ENCODE measurements at places on chromosomes 6 and 20. TPM values are rescaled to one million over a fixed set of nuclear protein-coding genes. Genes with fewer than 3 reads are reported as not detected.

PARD6B gene
- total RNA-seq: 19.0 TPM

PSORS1C1 gene
- total RNA-seq: 1.7 TPM

BEND6 gene
- total RNA-seq: 1.2 TPM

IP6K3 gene
- total RNA-seq: not detected

ECT2L gene
- total RNA-seq: under 0.01 TPM

PDYN gene
- total RNA-seq: not detected

SPAG4 gene
- total RNA-seq: 10.9 TPM

ADAM33 gene
- not detected for total RNA-seq

PPP1R16B gene
- total RNA-seq: 0.43 TPM

CST9 gene
- total RNA-seq: not detected

CLIC5 gene
- total RNA-seq: 0.72 TPM

CST4 gene
- total RNA-seq: not detected

MAP1LC3A gene
- 16.6 TPM for total RNA-seq

PERP gene
- total RNA-seq: 354 TPM

RSPH9 gene
- 0.21 TPM for total RNA-seq

POM121L2 gene
- total RNA-seq: not detected

SIRPD gene
- not detected for total RNA-seq

SDC4 gene
- 335 TPM for total RNA-seq

SUMO4 gene
- total RNA-seq: under 0.01 TPM

CUTA gene
- total RNA-seq: 42.2 TPM

ADGB gene
- not detected for total RNA-seq

TMEM170B gene
- 0.24 TPM for total RNA-seq

RAB23 gene
- total RNA-seq: 16.1 TPM

NKX2-4 gene
- not detected for total RNA-seq

IRF4 gene
- under 0.01 TPM for total RNA-seq

TMEM14C gene
- total RNA-seq: 143 TPM

TSPYL1 gene
- total RNA-seq: 61.9 TPM

All from tracheal epithelial cell (primary cell).